RWPE1 (cell line): ENCODE measurements at places on chromosomes 3 and 15.

DNA sequence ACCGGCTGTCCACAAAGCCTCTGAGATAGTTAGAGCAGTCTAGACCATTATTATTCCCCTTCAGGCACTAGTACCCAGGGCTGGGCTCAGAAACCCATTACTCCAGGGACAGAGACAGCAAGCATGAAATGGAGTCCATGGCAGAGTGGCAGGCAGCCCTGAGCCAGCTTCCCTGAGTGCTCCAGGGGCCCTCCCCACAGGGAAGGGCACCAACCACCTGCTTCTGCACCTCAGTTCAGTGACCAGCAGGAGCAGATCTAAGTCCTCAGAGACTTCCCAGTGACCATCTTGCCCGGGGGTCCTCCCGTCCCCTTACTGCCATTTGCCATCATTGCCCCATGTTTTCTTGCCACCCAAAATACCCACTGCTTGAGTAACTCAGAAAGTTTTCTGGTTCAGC, 62.0 kb downstream of the DAPK2 start:
- DNase-seq: no peak

- DNase-seq: peak; percentile 88
Observed at GRCh38 chr3:141828890-141829289, 47.6 kb upstream of the ATP1B3 start.

DNA sequence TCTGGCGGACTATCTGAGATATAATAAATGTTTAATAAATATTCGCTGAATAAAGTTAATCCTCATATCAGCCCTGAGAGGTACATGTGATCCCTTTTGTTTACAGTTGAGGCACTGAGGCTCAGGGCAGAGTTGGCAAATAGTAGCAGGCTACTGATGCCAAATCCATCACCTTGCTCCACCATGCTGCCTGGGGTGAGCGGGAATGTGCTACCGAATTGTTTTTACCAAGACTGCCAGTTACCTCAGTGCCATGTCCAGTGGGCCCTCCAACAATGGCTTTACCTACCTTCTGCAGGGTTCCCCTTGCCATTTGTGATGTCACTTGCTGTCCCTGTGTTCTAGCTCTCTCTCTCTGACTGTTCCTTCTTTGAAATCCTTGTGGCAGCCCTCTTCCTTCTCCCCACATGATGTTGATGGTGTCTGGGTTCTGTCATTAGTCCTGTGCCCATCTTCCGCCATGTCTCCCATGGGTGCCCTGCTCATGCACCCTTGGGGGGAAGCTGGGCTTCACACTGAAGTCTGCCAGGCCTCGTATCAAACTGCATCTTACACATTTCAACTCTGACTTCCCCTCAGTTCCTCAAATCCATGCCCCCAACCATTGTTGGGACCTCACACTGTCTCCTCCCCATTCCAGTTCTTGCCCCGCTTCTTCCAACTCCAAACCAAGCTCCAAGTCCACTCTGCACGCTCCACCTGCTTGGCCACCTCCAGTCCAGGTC, 35.4 kb downstream of the SLCO2A1 start:
- DNase-seq: no peak

- peak; percentile 74 for DNase-seq
Observed at GRCh38 chr15:82936966-82937711, 15.4 kb downstream of the HOMER2 start.

DNA sequence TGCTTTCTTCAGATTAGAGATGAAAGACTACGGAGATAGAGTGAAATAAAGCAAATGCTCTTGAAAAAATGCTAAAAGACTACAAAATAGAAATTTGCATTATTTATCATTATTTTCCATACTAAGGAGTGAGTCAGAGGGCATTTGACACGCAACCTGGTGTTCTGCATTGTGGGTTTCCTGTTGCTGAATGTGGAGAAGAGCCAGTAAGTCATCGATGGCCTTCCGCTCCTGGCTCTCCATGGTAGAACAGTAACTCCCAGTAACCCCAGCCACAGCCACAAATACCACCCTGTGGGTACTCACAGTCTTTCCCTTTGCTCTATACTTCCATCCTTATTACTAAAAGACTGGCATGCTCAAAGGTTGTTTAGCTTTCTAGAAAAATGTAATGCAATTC, 61.5 kb downstream of the CGGBP1 start:
- DNase-seq: no peak

- no peak for DNase-seq
Observed at GRCh38 chr3:38314764-38315487, 31.7 kb upstream of the XYLB start.

DNA sequence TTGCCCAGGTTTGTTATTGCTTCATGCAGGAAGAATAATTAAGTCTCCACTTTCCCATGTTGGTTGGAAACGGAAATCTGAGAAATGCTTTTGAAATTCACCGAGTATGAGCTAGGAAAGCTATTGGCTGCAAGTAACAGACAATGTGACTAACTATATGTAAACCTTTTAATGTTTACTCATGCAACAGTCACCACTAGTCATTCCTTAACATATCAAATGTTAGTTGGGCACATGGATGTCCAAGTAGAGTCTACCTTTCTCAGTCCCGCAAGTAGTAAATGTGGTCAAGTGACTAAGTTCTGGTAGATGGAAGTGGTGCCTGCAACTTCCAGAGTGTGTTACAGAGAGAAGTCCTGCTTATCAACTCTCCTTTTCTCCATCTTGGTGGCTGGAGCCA, 52.5 kb downstream of the KLF15 start:
- DNase-seq: peak; percentile 23

- no peak for DNase-seq
Observed at GRCh38 chr3:151203051-151203420, at the start of gene GPR171. Gene GPR171, minus strand, starts transcription at chr3:151203216. Its CDS starts 3,830 bp downstream, at chr3:151199386.

DNA sequence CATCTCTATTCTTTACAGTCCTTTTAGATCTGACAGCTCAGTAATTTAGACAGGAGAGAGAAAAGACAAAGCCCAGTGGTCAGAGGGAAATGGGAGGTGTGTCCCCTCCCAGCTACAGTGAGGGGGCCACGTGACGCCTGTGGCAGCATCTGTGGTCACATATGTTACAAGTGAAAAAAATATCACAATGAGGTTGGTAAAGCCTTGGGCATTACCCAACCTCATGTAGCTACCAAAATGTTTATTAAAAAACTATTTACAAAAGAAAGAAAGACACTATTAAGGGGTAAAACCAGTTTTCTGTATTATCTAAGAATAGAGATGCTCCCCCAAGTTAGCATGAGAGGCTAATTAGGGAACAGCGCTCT, 42.9 kb upstream of the PLCL2 start:
- no peak for DNase-seq

DNA sequence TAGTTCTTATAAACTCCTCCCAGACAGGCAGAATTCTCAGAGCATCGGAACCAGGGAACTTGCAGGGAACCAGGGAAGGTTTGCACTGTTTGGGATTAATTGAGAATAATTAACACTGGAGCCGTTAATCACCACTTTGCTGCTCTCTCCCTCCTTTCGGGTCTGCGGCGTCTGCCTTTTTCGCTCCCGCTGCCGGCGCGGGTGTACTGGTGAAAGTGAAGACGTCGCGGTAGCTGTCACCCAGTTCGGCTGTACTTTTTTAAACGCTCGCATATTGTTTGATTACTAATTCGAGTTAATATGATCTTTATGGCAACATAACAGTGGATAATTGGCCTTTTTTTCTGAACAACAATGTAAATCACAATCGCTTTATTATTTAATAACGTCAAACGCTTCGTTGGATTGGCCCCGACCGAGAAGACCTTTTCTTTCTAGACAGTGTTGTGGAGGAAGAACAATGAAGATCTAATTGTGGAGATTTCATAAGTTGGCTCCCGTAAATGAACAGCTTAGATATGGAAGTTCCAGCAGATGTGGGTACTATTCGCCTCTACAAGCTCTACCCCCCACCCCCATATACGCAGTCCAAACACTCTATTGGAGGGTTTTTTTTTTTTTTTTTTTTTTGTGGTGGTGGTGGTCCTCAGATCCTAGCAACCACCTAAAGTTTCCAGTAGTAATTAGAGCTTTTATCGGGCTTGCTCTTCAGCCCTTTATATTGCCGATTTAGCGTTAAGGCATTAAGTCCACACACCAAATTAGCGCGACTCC, 12.7 kb downstream of the SOX2 start:
- DNase-seq: no peak

- DNase-seq: peak; percentile 18
Observed at GRCh38 chr15:25439369-25439836, 579 bp upstream of the UBE3A start.

DNA sequence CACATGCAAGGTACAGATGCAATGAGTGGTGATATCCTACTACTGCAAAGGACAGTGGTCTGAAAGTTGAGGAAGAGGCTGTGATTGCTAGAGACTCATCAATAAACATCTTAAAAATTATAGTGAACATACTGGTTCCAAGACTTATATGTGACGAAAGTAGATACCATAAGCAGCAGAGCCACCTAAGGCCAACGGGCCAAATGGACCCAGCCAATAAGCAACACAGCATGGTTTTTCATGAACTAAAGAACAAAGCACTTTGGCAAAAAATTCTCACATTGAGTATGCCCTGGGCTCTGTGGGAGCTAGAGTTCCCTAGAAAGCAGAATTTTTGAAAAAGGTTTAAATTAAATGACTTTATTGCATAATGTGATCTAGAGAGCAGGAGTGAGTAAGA, 272.1 kb downstream of the SI start:
- DNase-seq: no peak

DNA sequence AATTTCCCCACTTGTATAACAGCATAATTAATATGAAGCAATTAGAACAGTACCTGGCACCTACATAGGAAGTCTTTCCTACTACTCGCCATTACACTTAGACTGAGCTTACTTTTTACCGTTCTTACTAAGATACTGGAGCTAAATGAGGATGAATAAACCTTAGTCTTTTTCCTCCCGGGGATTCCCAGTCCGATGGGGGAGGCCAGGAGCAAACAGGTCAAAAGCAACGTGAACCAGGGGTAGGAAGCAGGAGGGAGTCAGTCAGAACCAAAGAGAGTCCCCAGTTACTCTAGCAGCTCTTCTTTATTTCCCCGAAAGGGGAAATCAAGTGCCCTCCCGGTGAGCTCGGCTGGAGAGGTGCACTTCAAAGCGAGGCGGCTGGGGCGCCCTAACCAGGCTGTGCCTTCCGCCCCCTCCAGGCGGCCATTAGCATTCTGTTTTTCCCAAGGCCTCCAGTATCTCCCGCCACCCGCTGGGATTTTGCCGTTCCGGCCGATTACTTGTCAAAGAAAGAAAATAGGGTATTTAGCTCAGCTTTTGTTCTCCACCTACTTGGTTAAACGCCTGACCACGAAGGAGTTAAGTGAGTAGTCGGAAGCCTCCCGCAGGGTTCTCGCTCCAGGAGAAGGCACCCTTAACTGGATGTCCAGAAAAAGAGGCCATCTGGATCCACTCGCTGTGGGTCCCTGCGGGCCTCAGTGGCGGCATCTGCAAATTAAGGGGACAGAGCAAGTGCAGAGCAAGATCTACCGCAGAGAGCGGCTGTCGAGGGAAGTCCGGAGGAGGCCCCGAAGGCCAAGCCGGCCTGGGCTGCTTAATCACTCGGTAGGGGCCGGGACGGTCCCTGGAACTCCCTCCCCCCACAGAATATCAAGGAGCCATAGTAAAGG, 6.3 kb upstream of the EOMES start:
- DNase-seq: no peak

DNA sequence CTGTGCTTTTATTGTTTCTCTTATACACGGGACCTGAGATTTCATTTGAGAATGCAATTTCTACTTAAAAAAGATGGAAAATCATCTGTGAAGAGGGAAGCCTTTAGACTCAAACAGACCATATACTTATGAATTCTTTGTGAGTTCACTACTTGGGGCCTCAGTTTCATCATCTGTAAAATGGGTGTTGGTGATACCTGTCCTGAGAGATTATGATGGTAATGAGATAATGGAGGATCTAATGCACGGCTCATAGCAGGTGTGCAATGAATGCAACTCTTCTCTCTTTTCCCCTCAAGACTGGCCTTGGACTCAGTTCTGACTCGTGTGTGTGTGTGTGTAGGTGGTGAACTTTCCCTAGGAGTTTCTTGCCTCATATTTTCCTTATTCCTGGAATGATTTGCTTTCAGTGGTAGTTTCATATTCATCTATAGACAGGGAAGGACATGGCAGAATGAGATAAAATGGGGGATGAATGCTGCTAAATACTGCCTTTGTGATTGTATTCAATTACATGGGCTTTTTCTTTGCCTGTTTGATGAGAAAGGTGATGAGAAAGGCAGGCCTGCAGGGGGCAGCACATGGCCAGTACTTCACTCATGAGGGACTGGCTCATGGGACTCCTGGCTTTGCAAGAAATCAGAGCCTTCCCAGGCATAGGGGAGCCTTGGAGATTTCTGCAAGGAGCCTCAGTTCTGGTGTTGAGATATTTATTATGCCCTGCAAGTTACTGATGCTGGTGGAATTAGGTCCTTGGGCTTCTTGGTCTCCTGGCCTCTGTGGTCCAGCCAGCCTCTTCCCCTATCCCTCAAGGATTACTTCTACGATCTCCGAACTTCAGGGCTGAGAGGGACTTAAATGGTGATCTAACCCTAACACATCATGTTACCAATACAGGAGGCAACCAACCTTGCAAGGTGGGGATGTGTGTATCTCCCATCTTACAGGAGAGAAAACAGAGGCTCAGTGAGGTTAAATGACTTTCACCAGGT, 70.7 kb downstream of the RPLP1 start:
- DNase-seq: peak; percentile 56

- no peak for DNase-seq
Observed at GRCh38 chr15:41133454-41133853, 17.4 kb upstream of the INO80 start.

- no peak for DNase-seq
Observed at GRCh38 chr3:15327941-15328340, 4.4 kb downstream of the SH3BP5 start.

- DNase-seq: no peak
Observed at GRCh38 chr15:44596511-44597010, 59.6 kb downstream of the EIF3J start.

DNA sequence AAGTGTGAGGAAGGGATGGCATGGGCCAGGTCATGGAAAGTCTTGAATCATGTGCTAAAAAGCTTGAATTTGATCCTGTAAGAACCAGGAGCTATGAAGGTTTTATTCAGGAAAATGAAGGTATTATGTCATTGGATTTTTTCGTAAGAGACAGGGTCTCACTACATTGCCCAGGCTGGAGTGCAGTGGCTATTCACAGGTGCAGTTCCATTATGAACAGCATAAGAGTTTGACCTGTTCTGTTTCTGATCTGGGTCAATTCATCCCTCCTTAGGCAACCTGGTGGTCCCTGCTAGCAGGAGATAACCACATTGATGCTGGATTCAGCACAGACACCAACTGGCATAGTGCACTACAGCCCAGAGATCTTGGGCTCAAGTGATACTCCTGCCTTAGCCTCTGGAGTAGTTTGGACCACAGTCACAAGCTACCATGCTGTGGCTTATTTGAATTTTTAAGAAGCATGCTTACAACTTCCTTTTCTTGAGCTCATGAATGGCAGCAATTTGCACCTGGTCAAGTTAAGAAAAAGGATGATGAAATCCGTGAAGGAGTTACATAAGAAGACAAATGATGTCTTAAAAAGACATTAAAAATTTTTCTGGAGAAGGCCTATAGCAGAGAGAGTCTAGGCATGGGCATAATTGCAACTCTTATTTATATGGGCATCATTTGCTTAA, 79.1 kb downstream of the CADPS start:
- DNase-seq: no peak

GRCh38 chr3:58117561-58118181, 93.1 kb downstream of the DNASE1L3 start:
- no peak for DNase-seq
